ENCODE measurements at places on chromosomes 2 and 18. TPM values are rescaled to one million over a fixed set of nuclear protein-coding genes. Genes with fewer than 3 reads are reported as not detected.

Gene CYP26B1
- polyA plus RNA-seq, result 5.5 TPM

DNA sequence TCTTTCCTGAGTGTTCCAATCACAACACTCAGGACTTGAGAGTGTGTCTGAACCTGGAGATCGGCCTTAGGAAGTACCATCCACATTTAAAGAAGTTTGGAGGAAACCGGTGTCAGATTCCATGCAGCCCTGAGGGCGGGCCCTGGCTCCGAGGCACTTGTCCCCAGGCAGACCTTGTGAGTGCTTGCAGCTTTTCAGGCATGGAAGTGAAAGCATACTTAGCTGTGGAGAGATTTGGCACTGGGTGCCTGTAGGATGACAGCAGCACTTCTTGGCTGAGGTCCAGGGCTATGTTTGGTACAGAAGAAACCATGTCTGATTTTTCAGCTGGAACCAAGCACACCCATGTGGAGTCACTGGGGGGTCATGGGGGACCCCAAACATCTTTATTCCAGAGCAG is 230.8 kb downstream of the SEPTIN10 start:
- peak; percentile 63 for DNase-seq

DNA sequence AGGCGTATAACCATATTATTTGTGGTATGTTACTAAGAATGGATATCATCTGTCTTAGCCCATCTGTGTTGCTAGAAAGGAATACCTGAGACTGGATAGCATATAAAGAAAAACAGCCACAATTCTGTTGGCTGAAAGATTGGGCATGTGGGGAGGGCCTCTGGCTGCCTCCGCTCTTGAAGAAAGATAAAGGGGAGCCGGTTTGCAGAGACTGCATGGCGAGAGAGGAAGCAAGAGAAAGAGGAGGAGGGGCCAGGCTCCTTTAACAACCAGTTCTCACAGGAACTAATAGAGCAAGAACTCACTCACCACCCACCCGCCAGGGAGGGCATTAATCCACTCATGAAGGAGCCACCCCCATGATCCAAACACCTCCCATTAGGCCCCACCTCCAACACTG is 29.2 kb upstream of the UXS1 start:
- no peak for DNase-seq

GRCh38 chr2:75570948-75571729 is 10.4 kb upstream of the EVA1A start:
- peak; percentile 72 for DNase-seq

Gene BUB1
- 20.2 TPM for polyA plus RNA-seq

- no peak for DNase-seq
Measured at GRCh38 chr2:161650116-161651015, 26.1 kb downstream of the SLC4A10 start.

Gene ME2
- polyA plus RNA-seq, result 29.1 TPM

DNA sequence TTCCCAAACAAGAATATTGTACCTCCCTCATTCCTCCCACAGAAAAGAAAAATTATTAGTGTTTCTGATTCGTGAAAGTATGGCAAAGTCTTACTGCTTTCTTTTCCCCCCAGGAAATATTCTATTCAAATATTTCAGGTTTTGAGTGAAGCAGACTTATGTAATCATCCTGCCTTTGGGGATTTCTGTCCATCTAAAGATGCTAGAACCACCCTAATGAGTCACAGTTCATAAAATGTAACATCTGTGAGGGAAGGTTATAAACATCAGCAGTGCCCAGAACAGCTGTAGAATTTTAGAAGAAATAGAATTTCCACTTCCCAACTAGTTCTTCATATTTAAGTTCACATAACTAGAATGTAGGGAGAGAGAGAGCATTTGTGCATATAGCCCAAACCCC is 39.0 kb downstream of the EEF1B2 start:
- no peak for DNase-seq

GRCh38 chr2:117856415-117857210 is 42.1 kb downstream of the DDX18 start:
- DNase-seq, result no peak

DNA sequence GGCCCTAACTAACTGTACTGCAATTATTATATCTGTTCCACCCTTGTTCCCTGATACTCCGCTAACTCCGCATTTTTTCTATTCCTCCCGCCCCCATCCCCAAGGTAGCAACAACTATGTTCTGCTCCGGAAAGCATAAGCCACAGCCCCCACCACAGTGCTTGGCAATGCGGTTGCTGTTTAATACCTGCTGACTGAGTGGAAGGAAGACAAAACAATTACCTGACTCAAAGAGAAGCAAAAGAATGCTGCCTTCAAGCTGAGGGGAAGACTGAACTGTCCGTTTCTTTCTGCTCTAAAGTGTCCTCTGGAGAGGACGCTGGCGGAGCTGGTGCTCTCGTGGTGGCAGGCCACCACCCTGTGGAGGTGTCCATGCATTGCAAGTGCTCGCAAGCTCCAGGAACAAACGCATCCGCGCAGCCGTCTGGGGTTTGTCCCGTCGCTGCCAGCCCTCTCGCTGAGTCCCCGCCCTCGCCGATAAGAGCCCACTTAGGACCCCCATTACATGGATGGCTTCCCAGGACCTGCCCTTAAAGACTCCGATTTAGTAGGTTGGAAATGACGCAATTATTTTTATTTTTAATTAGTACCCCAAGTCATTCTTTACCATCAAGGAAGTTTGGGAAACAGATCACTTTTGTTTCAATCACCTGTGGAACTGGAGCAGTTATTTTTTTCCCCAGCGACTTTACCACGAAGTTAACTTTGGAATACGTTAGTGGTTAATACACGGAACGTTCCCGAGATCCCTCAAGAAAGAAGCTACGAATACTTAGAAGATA is 1.6 kb upstream of the MYL12A start:
- DNase-seq, result peak; percentile 81

GRCh38 chr18:6406075-6406909 is 8.4 kb downstream of the L3MBTL4 start:
- no peak for DNase-seq

GRCh38 chr2:98524168-98524567 is 79.5 kb downstream of the INPP4A start:
- no peak for DNase-seq

Gene CD28
- 3.2 TPM for polyA plus RNA-seq

- DNase-seq, result no peak
Measured at GRCh38 chr18:31046916-31047315, 4.4 kb upstream of the DSC3 start.

- DNase-seq, result no peak
Measured at GRCh38 chr2:1705557-1706076, 38.7 kb downstream of the PXDN start.

GRCh38 chr2:44777537-44777936 is 164.0 kb upstream of the SIX3 start:
- no peak for DNase-seq

DNA sequence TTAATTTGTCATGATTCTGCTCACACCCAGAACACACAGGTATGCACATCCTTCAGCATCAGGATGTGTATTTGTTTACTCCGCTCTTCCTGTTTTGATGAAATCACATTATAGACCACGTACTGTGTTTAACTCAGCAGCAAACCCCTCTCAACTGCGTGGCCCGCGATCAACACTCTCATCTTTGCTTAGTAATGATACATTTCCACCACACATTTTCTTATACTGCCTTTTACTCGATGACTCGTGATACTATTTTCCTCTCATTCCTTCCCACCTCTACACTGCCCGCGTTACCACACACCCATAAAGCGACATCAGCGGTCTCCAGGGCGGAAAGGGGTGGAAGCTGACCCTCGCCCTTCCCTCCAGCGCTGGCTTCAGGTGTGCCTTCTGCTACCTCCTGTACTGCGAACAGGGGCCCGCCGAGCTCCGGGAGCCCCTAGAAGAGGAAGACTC is 1.3 kb downstream of the NETO1 start:
- DNase-seq, result no peak

DNA sequence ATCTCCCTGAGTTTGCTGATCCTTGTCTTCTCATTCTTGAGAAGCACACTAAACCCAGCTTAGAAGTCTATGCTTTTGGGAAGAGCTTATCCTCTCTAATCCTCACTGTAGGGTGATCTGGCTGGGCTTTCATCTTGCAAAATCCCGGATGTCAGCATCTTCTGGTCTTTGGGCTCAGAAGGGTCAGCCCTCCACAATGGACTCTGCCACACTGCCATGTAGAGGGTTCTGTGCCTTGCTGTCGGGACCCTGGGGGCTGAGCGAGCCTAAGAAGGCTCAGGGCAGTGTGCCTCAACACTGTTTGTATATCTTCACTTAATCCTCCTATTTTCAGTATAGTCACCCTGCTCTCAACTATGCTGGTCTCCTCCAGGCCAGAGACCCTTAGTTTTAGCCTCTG is 102.3 kb downstream of the TGIF1 start:
- no peak for DNase-seq

- DNase-seq, result peak; percentile 33
Measured at GRCh38 chr2:27920148-27920885, 29.8 kb downstream of the BABAM2 start.

Gene LTBP1
- polyA plus RNA-seq, result 58.6 TPM

Gene NEU4
- polyA plus RNA-seq, result 0.16 TPM

GRCh38 chr2:222732489-222733178 is 61.2 kb downstream of the MOGAT1 start:
- no peak for DNase-seq

DNA sequence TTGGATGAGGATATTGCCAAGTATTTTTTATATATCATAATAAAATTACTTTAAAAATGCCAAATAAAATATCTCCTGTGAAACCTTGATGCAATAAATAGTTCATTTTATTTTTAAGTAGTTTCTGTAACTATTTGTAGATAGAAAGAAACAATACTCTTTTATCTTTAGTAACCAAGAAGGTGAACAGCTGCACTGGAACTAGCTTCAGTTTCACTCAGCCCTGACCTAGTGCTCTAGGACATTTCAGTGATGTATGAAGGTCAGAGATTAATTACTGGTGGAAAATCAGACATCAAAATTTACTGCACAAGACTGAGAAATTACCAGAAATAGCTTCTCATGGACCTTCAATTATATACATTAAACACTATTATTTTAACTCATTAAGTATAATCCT is 1305.0 kb downstream of the CNTNAP5 start:
- no peak for DNase-seq

Measured in right lung (tissue), 10 donors.